ENCODE measurements at places on chromosomes 16 and 17.

GRCh38 chr16:69326172-69326873, 4.1 kb downstream of the PDF start:
- DNase-seq = no peak

DNA sequence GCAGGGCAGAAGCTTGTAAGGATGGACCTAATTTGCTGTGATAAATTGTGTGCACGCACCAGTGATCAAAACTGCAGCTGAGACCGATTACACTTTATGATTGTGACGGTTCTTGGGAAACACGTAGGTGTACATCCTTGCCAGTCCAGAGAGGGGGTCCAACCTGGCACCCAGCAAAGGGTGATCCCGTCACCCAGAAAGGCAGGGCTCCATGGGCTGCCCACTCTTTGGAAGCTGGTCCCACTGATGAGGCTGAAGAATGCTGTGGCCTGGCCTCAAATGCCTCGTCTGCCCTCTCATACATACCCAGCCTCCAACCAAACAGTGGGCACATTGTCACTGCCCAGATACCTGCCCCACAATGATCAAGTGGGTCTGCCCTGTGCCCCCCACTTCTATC, 132.0 kb downstream of the C16orf78 start:
- DNase-seq = no peak

- no peak for DNase-seq
Observed at GRCh38 chr17:42113293-42114069, 967 bp upstream of the DHX58 start.

GRCh38 chr16:56401482-56401881, 23.9 kb downstream of the AMFR start:
- DNase-seq = no peak

DNA sequence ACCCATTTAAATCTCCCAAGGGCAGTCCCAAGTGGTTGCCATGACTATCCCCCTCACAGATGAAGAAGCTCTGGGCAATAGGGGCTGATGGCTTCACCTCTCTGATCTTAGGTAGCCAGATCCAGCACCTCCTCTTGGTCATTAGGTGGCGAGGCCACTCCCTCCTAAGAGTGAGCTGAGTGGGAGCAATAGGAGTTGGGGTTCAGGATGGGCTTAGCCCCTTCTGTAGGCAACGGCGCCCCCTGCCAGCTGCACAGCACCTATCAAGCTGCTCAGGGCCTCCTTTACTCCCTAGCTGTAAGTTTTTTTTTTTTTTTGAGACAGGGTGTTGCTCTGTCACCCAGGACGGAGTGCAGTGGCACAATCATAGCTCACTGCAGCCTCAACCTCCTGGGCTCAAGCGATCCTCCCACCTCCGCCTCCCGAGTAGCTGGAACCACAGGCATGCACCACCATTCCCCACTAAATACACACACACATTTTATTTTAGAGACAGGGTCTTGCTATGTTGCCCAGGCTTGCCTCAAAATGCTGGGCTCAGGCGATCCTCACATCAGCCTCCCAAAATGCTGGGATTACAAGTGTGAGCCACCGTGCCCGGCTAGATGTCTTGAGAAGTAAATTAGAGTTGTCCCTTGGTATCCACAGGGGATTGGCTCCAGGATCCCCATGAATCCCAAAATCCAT, 3.5 kb upstream of the RRAD start:
- DNase-seq = peak; percentile 47

DNA sequence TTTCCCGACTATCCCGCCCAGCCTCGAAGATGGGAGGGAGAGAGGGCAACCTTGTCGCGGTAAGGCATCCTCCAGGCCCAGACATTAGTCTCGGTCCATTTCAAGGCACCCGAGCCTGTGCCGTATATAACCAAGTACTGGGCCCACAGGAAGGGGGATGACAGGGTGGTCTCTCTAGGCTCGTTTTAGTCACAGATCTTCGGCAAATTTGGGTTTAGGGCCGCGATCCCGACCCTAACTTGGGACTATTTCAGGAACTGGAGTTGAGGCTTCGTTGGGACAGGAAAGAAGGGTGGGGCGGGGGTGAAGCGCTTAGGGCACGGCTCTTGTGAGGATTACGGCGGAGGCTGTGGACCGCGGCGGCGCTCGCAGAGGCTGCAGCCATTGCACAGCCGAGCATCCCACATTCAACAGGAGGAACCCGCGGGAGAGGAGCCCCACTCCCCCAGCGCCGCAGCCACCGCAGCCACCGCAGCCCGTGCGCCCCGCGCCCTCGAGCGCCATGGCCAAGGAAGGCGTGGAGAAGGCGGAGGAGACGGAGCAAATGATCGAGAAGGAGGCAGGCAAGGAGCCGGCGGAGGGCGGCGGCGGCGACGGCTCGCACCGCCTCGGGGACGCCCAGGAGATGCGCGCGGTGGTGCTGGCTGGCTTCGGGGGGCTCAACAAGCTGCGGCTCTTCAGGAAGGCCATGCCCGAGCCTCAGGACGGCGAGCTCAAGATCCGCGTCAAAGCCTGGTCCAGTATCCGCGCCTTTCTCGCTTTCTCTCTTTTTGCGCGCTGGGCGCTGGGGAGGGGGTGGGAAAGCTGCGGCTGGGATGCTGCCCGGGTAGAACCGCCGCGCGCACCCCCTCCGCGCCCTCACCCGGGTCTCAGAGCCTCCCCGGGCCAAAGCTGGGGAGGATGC, at the start of gene VAT1L:
VAT1L (plus strand) TSS at position 384 of the 904 bp plus-strand sequence; CDS start at position 503, 119 bp downstream.
- DNase-seq = no peak

DNA sequence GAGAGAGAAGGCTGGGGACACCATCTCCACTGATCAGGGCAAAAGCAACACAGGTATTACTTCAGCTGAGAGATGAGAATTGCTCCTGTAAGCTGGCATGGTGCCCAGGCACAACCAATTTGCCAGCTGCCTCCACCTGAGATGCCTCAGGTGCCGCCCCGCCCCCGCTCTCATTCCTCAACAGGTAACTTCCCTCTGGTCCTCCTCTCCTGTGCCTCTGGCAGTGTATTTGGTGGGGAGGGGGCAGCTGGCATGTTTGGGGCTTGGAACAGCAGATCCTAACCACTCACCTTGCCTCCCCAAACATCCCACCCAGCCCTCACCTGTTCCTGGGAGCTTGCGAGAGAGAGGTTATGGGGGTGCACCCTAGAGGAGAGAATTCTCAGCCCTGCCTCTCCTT, 2.9 kb upstream of the SRCIN1 start:
- no peak for DNase-seq

DNA sequence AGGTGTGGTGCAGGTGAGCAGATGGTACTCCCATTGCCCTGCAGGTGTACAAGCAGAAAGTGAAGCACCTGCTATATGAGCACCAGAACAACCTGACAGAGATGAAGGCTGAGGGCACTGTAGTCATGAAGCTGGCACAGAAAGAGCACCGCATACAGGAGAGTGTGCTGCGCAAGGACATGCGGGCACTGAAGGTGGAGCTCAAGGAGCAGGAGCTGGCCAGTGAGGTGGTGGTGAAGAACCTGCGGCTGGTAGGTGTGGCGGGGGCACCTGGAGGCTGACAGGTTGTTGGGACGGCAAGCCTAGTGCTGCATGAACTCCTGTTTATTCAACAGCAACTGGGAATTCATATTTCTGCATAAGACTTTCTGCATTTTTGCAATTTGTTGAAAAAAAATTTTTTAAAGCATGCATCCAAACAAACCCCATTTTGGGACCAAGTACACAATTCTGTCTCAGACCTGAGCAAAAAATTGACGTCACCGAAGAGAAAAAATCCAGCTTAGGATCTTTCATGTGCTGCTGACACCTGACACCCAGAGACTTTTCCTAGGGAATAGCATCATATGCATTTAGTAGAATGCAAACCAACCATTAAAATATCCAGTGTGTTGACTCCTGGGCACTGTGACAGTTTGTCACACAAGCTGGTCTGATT, 13.5 kb upstream of the DBNDD1 start:
- no peak for DNase-seq

- no peak for DNase-seq
Observed at GRCh38 chr17:19254651-19255050, 17.5 kb downstream of the EPN2 start.
